Hippocampal formation (tissue), 2 donors: ENCODE measurements at places on chromosomes 1 and 21.

GRCh38 chr1:9594471-9595155, 5.9 kb downstream of the TMEM201 start:
- no peak for DNase-seq

- DNase-seq: no peak
These were observed 425.9 kb downstream of the SMYD3 start for GRCh38 chr1:246081138-246081702.

DNA sequence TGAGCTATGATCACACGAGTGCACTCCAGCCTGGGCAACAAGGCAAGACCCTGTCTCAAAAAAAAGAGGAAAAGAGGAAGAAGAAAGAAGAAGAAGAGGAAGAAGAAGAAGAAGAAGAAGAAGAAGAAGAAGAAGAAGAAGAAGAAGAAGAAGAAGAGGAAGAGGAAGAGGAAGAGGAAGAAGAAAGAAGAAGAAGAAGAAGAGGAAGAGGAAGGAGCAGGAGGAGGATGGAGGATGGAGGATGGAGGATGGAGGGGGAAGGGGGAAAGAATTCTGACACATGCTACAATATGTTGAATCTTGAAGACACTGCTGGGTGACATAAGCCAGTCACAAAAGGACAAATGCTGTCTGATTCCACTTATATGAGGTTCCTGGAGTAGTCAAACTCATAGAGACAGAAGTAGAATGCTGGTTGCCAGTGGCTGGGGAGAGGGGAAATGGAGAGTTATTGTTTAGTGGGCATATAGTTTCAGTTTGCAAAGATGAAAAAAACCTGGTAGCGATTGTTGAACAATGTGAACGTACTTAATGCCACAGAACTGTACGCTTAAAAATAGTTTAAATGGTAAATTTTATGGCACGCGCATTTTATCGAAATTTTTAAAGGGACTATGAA, 47.3 kb upstream of the COA6 start:
- no peak for DNase-seq

- DNase-seq: no peak
These were observed 33.8 kb upstream of the SLC45A1 start for GRCh38 chr1:8284127-8284526.

GRCh38 chr1:218699421-218699820, 354.3 kb downstream of the TGFB2 start:
- DNase-seq: no peak

- DNase-seq: no peak
These were observed 252.4 kb upstream of the KAZN start for GRCh38 chr1:14345946-14346550.

DNA sequence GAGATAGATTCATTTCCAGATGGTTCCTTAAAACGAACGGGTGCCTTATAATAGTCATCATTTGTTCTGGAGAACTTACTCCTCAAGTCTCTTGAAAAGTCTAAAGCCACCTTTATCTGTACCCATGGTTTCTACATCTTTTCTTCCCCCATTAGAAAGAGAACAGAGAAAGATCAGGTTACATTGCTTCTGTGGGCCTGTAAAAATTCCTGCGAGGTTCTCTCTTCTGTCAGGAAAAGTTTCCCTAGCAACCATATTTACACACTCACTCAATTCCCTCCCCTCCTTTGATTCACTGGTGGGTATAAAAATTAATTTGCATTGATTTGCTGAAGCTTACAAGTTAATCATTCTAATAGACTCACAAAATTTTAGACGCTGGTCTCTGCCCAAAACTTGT, 6.7 kb downstream of the PHC2 start:
- no peak for DNase-seq

- no peak for DNase-seq
These were observed 8.6 kb downstream of the YBEY start for GRCh38 chr21:46294647-46295176.

- DNase-seq: no peak
These were observed 176.4 kb upstream of the KAZN start for GRCh38 chr1:14421977-14422609.
